ENCODE measurements at places on chromosomes 3 and 15.

DNA sequence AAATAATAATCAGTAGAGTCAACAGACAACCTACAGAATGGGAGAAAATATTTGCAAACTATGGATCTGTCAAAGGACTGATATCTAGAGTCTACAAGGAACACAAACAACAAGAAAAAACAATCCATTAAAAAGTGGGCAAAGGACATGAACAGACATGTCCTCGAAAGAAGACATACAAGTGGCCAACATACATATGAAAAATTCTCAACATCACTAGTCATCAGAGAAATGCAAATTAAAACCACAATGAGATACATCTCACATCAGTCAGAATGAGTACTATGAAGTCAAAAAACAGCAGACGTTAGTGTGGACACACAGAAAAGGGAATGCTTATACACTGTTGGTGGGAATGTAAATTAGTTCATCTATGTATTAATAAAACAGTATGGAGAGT is 33.7 kb downstream of the SLC2A2 start:
- DNase-seq, result no peak

DNA sequence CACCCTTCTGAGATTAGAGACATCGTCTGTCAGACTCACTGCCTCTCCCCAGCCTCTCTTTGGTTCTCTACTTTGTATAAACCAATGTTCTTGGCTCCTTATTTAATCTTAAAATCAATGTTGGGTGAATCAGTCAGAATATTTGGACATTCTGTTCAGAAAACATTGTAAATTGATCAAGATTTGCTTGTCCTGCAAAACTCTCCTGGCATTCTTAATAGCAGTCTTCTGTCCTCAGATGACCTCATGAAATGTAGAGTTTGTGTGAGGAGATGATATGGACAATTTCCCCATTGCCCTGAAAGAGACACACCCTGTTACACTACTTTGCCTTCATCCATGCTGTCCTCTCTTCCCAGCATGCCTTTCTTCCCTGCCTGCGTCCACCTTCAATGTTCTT is 33.6 kb downstream of the CD200R1L start:
- DNase-seq, result no peak

- no peak for DNase-seq
These were observed 257.3 kb downstream of the XXYLT1 start for GRCh38 chr3:195013411-195014361.

DNA sequence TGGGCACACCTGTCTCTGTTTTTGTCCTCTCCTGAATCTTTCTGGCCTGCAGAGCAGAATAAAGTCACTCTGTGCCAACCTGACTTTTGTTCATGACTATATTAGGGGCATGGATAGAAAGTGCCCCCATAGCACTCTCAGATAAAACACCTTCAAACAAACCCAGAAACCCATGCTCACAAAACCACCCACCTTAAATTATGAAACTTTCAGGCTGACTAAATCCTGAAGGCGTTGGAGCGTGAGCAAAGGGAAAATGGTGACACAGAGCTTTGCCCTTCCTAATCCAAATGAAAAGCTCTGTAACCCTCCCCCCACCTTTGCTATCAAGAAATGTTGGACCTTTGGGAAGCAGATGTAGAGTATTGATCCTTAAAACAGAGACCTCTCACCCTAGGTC is 138.9 kb downstream of the IGF1R start:
- DNase-seq, result no peak

DNA sequence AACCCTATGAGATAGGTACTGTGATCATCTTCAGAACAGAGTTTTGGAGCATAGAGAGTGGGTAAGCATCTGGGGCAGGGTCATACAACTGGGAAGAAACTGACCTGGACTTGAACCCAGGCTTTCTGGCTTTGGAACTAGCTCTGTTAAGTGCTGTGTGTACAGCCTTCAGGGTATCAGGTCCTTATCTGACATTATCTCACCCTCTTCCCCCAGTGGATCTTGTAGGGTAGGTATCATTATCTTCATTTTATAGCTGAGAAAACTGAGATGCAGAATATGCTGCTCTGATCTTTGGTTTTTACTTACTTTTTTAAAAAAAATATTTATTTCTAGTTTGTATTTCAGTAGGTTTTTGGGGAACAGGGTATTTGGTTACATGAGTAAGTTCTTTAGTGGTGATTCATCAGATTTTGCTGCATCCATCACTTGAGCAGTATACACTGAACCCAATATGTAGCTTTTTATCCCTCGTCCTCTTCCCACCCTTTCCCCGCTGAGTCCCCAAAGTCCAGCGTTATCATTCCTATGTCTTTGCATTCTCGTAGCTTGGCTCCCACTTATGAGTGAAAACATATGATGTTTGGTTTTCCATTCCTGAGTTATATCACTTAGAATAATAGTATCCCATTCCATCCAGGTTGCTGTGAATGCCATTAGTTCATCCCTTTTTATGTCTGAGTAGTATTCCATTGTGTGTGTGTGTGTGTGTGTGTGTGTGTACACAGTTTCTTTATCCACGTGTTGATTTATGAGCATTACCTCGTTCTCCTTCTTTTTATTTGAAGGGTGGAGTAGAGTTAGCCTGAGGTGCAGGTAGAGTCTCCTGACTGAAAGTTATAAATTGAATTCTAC is 271.2 kb downstream of the PTPRG start:
- no peak for DNase-seq

- DNase-seq, result no peak
These were observed 30.8 kb upstream of the ADGRG7 start for GRCh38 chr3:100578646-100579045.

DNA sequence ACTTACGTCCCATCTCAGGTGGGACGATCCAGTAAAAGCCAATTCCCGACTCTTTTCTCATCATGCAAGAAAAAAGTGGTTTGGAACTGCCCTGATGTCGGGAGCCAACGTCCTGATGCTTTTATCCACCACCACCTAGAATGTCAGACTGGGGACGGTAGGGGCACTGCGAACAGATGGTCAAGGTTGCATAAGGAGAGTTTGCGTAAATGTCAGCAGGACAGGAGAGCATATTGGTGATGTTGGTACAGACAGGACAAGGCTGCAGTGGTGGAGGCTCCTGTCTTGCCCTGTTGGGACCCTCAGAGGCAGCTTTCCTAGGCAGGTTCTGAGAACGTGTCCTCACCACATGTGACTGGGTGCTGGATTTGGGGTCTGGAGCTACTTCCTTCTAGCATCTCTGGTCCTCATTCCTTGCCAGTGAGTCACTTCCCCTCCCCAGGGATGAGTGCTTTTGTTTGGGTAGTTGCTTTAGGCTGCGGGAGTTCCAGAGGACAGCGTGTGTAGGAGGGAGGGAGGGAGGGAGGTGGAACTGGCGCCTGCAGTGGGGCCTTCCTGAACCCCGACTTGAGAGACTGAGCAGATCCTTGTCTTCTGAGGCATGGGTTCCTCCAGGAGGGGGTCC is 21.0 kb downstream of the THSD4 start:
- no peak for DNase-seq

DNA sequence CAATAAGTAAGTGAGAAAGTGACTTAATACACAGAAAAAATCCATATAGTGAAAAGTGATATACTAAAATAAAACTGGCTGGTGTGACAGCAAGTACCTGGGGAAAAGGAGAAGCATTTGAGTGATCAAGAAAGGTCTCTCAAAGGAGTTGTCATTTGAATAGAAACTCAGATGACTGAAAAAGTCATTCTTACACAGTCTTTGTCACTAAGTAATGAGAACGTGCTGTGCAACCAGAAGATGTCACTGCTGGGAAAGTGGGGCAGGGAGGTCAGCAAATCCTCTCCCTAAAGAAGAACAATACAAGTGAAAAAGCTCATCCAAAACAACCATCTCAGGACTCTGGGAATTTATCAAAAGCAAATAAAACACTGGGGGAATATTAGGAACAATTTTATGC is 317.5 kb upstream of the TRIM42 start:
- DNase-seq, result no peak

DNA sequence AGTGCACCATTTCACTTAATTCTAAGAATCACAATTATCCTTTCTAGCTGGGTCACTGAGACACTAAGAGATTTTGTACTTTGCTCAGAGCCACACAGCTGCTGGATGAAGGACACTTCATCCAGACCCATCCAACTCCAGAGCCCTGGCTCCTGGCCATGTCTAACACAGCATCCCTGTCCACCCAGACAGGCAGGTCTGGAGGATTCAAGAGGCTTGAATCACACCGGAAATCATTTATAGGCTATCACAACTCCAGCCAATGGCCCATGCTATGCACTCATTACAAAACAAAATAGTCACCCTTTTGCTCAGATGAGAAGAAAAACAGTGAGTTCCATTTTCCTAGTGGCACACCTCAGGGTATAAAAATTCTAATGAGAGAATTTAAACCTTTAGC is 198.2 kb upstream of the LMCD1 start:
- DNase-seq, result no peak

GRCh38 chr3:172033396-172033795 is 6.0 kb upstream of the FNDC3B start:
- no peak for DNase-seq

GRCh38 chr3:151558661-151559060 is 97.8 kb upstream of the IGSF10 start:
- DNase-seq, result no peak

- no peak for DNase-seq
These were observed 10.2 kb upstream of the FSIP1 start for GRCh38 chr15:39792844-39793335.

DNA sequence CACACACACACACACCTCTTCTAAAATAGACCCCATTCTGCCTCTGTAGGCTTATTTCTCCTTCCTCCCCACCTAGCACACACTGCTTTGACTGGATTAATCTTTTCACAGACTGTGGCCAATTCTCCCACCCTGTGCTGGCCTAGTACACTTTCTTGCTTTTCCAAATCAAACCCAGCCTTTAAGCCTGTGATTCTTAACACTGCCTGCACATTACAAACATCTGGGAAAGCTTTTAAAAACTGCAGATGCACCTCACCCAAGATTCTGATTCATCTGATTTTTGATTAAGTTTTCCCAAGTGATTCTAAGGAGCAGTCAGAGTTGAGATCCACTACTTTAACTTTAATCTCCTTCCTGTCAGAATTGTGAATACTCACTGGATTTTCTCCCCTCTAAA is 12.8 kb downstream of the CSNK1G1 start:
- no peak for DNase-seq

DNA sequence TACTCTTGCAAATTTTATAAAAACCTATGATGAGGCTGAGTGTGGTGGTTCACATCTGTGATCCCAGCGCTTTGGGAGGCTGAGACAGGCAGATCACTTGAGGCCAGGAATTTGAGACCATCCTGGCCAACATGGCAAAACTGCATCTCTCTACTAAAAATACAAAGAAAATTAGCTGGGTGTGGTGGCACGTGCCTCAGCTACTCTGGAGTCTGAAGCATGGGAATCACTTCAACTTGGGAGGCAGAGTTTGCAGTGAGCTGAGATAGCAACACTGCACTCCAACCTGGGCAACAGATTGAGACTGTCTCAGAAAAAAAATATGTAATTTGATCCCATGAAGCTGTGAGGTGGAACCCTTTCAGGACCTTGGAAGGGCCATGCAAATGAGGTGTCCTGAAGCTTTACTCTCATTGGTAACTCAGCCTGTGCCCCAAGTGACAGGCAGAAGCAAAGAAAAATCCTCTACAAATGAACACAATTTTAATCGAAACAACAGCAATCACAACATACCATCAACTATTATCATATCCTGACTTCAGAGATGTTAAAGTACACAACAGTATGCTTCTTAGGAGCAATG is 84.6 kb upstream of the CDV3 start:
- DNase-seq, result no peak

- no peak for DNase-seq
These were observed 31.4 kb upstream of the PRTG start for GRCh38 chr15:55774113-55774970.

GRCh38 chr3:114379266-114379665 is 85.4 kb downstream of the TIGIT start:
- no peak for DNase-seq

GRCh38 chr3:57646723-57647122 is 46.2 kb downstream of the DENND6A start:
- DNase-seq, result no peak

GRCh38 chr3:52487050-52487787 is 7.9 kb upstream of the STAB1 start:
- DNase-seq, result no peak

- no peak for DNase-seq
These were observed 53.8 kb downstream of the SST start for GRCh38 chr3:187616307-187616972.

- DNase-seq, result no peak
These were observed 17.1 kb upstream of the DUSP7 start for GRCh38 chr3:52073490-52073889.

- no peak for DNase-seq
These were observed 40.9 kb downstream of the KLHL18 start for GRCh38 chr3:47323431-47324277.

DNA sequence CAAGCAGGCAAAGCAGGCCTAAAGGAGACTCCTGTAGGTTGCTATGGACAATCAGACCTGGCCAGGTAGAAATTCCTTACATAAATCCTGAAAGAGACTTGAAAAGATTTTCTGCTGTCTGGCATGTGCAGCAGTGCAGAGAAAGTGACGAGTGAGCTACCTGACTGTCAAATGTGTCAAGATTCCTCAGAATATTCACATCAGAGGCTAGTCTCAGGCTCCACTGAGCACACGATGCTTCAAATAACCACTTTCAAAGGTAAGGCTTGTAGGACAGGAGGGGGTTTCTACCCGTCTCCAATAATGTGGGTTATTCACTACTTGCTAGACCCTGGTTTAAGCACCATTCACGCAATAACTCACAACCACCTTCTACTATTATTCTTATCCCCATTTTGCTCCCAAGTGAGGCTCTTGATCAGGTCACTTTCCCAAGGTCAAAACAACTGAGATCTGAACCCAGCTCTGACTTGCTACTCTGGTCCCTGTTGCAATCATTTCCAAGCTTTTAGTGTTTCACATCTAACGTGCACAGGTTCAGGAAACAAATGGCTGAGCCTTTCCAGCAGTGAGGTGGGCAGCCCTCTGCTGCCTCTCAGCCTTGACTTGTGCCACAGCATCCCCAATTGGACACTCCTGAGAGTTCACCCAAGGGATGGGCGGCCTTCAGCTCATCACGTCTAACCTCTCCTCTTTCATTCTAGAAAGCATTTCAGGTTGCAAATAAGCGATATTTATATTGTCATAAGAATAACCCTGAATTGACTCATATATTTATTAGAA is 329.9 kb upstream of the WNT5A start:
- DNase-seq, result no peak

DNA sequence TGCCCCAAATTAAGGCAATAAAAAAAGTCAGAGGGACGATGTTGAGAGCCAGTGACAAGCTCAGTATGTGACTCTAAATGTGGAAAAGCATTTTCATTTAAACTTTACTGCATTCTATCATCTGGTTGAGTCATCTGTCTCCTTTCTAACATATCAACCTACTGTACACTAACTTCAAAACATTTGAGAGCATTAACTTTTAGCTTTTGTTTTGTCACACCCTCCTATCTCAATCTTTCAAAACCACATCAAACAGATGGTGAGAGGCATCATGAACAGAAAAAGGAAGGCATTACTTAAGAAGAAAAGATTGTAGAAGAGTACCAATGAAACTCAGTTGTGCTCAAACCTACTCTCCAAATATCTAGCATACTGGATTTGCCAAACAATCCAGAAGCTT is 4.8 kb downstream of the LRRC58 start:
- DNase-seq, result no peak

GRCh38 chr3:53238886-53239285 is 16.9 kb downstream of the TKT start:
- DNase-seq, result no peak

All from SIG-M5 (cell line).